ENCODE measurements at places on chromosomes 12 and 14.

DNA sequence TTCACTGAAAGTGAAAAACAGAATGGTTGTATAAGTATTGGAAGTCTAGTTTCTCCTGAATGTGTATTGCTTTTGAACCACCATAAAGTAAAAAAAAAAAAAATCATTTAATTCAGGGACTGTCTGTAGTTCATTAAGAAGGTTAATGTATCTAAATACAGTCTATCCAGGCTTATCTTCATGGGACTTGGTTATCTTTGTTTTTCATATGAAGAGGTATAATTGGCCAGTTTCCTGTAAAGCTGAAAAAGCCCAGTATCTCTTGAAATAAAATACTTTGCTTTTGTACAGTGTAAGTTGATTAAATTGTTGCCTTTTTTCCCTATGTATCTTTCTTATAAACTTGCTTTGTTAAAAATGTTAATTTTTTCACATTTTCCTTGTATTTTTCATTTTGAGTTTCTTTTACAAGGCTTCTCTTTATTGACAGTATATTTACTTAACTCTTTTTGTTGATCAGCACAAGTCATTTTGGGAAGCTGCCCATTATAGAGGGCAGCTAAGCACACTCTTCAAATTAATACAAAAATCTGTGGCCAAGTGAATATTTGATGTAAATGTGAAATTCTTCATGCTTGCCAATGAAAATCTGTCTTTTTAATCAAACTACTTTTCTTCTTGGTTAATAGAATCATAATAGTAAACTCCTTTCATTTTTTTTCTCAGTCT lies 156.0 kb downstream of the TMTC3 start:
- DNase-seq = no peak

DNA sequence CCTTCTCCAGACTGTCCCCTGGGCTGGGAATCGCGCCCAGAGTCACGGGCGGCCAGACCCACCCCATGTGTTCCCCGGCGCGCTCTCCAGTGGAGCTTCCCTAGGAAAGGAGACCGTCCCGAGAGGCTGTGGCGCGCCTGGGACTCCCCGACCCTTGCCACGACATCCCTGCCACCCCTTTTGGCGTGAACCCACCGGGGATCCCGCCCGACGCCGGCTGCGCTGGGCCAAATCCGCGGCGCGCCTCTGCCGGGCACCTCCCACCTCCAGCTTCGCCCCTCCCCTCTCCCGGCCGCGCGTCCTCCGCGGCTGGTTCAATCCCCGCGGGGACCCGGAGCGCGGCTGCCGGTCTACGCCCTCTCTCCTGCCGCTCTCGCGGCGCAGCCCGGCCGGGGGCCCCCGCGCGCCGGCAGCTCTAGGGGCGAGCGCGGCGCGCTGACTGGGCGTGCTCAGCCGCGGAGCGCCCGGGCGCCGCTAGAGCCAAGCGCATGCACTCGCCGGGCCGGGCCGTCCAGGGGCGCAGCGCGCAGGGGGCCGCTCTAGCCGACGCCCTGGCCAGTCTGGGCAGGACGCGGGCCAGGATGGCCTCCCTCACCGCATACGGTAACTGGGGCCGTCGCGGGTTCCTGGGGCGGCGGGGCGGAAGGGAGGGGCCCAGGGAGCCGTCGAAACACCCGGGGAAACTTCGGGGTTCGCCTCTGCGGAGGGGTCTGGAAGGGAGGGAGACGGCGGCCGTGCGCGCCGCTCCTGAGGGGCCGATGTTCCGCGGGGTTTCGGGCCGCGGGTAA lies 77.4 kb upstream of the ANO4 start:
- DNase-seq = peak; percentile 69

DNA sequence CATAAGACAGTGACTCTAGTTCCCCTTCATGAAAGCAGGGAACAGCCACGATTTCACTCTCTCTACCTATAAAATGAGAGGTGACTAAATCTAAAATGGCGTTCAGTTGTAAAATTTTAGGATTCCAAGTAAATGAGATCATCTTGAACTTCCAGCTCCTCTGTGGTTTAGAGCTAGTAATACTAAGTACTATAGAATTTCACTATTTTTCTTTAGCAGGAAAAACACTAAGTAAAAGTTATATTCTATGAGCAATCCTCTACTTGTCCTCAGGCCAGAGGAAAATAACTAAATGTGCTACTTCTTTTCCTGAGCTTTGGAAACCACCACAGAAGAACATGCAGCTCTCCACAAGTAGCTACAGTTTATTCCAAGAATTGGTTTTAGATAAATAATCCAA lies 55.6 kb downstream of the NIN start:
- DNase-seq = no peak

- DNase-seq = no peak
These were observed 32.9 kb downstream of the SYNE3 start for GRCh38 chr14:95483309-95484165.

DNA sequence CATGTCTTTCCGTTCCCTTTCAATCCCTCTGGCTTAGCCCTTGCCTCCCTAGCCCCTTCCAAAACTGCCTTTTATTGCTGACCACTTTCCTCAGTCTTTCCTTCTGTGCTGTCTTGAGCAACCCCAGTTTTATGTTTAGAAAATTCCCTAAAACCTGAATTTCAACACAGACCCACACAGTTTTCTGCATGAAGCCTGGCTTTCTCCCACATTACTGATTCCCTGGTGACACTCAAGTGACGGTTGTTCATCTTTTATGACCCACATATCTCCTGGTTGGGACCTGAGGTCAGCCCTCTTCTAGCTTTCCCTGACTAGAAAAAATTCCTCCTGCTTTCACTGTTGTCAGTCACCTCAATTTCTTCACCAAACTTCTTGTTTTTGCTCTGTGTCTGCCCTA lies 21.0 kb downstream of the FGD4 start:
- DNase-seq = no peak

DNA sequence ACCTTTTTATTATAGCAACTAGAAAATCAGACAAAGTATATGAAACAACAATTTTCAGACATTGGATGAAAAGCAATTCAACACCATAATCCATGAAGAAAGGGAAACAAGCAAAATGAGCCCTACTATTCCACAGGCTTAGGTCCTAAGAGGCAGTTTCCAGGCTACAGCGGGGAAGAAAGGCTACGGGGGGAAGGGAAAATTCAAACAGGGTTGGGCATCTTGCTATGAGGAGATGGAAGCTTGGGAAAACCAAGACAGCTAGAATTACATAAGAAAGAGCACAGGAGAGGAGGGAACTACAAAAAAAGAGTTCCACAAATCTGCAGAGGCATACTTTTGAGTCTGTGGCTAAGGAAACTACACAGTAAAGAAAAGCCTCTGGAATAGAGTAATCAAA lies 356.0 kb upstream of the CLEC14A start:
- no peak for DNase-seq

DNA sequence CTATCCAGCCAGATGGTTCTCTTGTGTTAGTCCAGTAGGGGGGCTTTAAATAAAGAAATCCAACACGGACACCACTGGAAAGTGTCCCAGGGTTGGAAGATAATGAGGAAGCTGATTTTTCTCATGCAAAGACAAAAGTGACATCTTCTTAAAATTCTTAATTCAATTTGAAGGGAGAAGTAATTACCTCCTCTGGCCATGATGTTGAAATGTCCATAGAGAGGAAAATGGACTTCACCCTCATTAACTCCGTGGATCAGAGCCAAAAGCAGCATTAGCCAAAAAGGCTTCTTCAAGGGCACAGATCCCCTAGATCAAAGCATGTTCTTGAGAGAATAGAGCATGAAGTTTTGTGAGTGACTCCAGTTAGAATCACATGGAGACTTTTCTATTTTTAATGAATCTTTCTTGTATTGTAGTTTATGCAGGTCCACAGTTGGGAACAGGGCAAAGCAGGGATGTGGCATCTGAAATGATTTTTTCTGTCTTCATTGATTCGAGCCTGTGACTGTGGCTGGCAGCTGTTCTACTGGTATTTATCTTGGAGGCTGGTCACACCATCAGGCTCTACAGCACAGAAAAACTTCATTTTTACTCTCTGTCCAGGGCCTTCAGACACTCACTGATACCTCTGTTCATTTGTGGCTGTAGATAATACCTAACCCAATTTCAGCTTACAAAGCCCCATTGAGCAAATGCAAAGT lies 1002.5 kb downstream of the AACS start:
- no peak for DNase-seq

DNA sequence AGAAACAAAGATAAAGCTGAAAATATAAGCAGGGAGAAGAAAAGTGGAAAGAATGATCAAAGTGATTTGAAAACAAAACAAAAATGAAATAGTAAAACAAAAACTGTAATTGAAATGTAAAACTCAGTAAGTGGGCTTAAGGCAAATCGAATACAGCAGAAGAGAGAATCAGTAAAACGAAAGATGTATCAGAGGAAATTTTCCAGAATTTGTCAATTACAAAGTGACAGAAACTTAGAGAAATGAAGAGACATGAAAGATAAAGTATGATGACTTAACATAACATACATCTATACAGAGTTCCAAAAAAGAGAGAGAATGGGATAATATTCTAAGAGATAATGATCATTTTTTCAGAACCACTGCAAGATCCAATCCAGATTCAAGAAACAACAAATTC lies 10.5 kb downstream of the ZFC3H1 start:
- DNase-seq = no peak

DNA sequence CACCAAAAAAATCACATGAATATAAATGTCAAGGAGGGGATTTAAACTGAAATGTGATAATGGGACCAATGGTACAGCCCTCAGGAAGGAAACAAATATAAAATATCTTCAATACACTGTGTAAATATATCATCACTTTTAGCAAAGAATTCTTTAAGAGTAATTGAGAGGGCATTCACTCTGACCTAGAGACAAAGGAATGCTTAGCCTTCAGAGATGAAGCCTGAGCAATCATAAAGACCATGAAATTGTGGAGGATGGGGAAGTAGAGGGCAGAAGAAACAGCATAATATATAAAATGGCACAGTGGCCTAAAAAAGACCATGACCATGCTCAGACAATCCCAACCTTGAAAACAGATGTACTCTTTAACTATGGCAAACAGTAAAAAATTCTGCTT lies 20.4 kb downstream of the YAF2 start:
- DNase-seq = no peak

- no peak for DNase-seq
These were observed 152.4 kb upstream of the PWP1 start for GRCh38 chr12:107533218-107533617.

DNA sequence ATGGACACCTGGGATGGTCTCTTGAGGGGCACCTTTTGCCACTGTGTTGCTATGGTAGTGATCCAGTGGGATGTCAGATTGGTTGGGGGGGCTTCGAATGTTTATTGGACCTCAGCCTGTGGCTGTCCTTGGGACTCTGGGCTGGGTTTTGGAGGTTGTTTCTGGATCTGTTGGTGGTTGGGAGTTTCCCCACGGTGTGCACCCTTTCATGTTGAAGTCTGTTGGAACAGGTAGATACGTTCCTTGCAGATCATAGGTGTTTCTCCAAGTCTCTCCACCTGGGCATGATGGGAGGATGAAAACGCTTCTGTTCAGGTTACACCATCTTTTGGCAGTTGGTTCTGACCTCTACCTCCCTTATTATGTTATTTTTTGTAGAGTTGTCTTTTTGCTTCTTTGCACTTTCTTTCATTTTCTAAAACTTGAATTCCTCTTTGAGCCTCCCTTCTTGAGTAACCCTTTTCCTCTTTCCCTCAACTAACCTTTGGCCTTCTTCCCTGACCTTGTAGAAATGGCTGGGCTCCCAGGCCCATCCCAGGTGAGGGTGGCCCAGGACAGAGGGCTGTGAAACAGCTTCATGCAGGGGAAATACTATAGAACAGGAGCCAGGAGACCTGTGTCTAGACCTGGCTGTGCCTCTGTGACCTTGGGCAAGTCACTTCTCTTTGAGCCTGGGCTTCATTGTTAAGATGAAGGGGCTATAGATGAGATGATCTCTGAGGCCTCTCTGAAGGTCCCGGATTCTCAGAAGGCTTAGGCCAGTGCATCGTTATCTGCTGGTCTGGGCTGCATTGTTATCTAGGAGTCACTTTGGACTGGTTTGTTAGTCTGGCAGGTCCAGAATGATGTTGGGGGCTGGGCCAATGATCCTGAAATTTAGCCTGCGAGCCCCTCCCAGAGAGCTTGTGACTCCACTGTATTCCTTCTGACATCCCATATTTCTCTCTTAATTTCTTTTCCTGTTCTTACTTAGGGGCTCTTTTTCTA lies 2.0 kb downstream of the ATN1 start:
- no peak for DNase-seq

DNA sequence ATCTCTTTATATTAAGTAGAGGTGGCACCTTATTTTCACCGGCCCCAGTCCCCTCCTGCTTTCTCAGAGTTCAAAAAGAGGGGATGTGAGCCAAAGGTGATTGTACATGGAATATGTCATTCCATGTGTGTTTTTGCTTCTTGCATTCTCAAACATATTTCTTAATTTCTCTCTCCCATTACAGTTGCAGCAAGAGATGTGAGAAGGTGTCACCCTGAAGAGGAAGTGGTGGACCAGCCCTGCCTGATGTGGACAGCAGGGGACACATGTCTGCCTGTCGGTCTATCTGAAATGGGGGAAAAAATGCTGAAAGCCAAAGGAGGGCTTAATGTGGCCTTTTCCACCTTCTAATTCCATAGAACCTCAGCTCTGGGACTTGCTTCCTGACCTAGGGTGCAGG lies 1.9 kb upstream of the FOXN3 start:
- DNase-seq = no peak

DNA sequence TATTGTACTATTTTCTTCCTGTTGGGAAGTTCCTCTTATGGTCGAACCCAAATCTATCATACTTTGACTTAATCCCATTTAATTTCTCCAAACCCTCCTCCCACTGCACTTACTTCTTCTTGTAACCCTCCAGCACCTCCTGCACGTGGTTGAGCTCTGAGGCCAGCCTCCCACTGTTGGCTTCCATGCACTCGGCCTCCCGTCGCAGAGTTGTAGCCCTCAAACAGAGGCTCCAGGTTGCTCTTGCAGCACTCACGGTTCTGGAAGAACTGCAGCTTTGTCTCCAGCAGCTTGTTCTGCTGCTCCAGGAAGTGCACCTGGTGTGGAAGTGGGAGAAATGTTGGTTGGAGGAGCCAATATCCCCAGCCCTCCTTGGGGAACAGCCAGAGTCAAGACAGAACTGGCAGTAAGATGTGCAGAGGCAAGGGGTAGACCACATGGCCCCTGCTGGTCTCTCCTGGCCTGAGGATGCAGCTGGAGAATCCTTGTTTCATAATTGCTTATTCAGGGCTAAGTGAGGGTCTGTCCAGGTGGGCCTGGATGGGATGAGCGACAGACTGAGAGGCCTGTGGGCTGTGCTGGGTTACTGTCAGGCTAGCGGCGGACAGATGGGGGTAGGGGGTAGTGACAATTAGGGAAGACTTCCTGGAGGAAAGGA lies 18.4 kb upstream of the KRT86 start:
- DNase-seq = no peak

- DNase-seq = no peak
These were observed 22.4 kb upstream of the INF2 start for GRCh38 chr14:104666981-104667380.

GRCh38 chr12:108779998-108780688 lies 48.8 kb upstream of the CORO1C start:
- DNase-seq = no peak

- no peak for DNase-seq
These were observed 106.6 kb downstream of the BTG1 start for GRCh38 chr12:92039046-92039445.

GRCh38 chr14:23895053-23895419 lies 58.5 kb upstream of the DHRS4 start:
- no peak for DNase-seq

Data from type B pancreatic cell (in vitro differentiated cells).